ENCODE measurements at places on chromosomes 13 and 19. TPM values are rescaled to one million over a fixed set of nuclear protein-coding genes. Genes with fewer than 3 reads are reported as not detected.

DNA sequence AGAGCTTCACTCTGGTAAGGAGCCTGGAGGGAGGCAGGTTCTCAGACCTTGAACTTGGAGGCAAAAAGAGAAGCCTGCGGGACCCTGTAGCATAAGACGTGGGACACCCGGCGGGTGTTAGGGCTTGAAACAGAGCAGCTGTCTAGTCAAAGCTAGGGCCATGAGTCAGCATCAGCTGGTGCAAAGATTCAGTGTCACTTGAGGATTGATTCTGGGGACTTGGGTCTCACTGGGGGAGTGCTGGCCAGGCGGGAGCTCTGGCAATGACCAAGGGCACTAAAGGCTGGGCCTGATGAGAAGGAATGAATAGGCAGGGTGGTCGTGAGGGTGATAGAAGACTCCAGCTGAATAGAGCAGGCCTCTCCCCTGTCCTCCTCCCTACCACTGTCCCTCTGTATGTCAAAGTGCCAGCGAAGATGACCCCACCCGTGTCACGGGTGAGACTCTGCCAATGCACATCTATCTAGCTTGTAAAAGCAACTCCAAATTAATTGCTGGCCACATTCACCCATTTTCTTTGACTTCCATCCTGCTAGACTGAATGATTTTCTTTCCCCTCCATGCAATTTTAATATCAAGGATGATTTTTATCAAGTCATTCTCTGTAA is 97.1 kb downstream of the MBNL2 start:
- H3K36me3 ChIP-seq, result no peaks in the 10 kb centered on the region
- DNase-seq, result no peak
- H3K4me3 ChIP-seq, result no peak overlapping the region
- H3K27me3 ChIP-seq, result no peaks in the 10 kb centered on the region

The ZNF675 gene
- total RNA-seq, result 19.7 TPM

DNA sequence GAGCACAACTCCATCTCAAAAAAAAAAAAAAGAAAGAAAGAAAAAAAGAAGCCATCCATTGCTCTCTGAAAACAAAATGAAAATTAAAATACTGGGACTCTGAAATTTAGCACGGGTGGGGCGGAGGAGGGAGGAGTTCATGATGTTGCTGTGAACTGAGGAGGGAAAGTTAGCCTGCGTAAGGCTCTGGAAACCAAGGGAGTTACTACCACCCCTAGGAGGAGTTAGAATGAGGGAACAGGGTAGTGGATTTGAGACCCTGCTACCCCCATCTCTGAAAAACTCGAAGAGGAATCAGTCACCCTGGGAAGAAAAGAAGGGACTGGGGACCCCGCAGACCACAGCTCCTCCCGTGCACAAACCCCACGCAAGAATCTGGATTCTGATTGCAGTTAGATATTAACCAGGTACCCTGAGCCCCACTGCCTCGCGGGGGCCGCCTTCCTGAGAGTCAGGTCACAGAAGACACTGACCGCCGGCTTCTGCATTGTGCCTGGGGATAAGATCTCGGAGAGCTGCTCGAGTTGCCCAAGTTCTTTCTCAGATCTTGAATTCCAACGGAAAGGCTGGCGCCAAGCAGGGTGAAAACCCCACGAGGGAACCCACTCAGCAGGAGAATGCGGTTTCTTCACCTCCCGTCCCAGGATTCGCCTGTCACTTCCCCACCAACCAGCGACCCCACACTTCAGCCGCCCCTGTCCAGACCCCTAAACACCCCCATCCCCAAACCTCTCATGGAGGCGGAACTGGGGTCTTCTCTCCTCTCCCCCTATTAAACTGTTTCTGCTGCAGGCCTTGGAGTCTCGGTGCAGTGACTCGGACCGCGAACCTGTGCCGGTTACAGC is 870 bp downstream of the ZNF442 start:
- DNase-seq, result no peak
- H3K27me3 ChIP-seq, result peaks cover 2% of the 10 kb centered on the region
- H3K4me3 ChIP-seq, result peak overlapping the region; percentile 90
- peaks cover 13% of the 10 kb centered on the region for H3K36me3 ChIP-seq
- H3K4me1 ChIP-seq, result peaks cover 15% of the 10 kb centered on the region

DNA sequence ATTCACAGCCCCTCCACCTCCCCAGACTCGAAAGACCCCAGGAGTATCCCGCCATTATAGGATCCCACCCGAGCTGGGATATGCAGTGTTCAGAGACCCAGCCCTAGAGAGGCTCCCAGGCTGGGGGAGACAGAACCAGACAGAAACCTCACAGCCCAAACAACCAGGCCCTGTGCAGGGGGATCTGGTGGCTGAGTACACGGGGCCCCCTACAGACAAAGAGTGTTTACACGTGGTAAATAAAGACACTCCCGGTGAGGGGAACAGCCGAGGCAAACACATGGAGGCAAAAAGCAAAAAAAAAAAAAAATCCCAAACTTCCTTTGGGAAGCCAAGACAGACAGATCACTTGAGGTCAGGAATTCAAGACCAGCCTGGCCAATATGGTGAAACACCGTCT is 25.1 kb downstream of the TINCR start:
- H3K27me3 ChIP-seq, result no peaks in the 10 kb centered on the region
- no peak overlapping the region for H3K27ac ChIP-seq
- H3K4me3 ChIP-seq, result no peak overlapping the region
- H3K4me1 ChIP-seq, result no peaks in the 10 kb centered on the region

GRCh38 chr13:39405596-39406205 is 197.3 kb downstream of the LHFPL6 start:
- no peak overlapping the region for H3K4me3 ChIP-seq
- H3K36me3 ChIP-seq, result no peaks in the 10 kb centered on the region
- H3K27me3 ChIP-seq, result peaks cover 3% of the 10 kb centered on the region
- no peak overlapping the region for H3K27ac ChIP-seq
- H3K4me1 ChIP-seq, result no peaks in the 10 kb centered on the region

GRCh38 chr19:29563486-29564101 is 37.8 kb downstream of the VSTM2B start:
- H3K36me3 ChIP-seq, result peaks cover 2% of the 10 kb centered on the region
- no peak overlapping the region for H3K27ac ChIP-seq
- DNase-seq, result no peak
- H3K4me3 ChIP-seq, result no peak overlapping the region
- H3K27me3 ChIP-seq, result peaks cover 28% of the 10 kb centered on the region

The SIGLEC8 gene
- not detected for total RNA-seq

Data from activated CD8-positive, alpha-beta memory T cell treated with anti-CD3 and anti-CD28 coated beads, Interleukin-2, amount 10 ng/mL, durations not matched to agents 7 days and 5 days (primary cell).